ENCODE measurements at places on chromosomes 11 and 22.
A peak's percentile ranks its signal among the peaks of the same experiment; 100 is the strongest.

- DNase-seq = no peak
These were observed 32.2 kb downstream of the IL10RA start for GRCh38 chr11:118018401-118018800.

DNA sequence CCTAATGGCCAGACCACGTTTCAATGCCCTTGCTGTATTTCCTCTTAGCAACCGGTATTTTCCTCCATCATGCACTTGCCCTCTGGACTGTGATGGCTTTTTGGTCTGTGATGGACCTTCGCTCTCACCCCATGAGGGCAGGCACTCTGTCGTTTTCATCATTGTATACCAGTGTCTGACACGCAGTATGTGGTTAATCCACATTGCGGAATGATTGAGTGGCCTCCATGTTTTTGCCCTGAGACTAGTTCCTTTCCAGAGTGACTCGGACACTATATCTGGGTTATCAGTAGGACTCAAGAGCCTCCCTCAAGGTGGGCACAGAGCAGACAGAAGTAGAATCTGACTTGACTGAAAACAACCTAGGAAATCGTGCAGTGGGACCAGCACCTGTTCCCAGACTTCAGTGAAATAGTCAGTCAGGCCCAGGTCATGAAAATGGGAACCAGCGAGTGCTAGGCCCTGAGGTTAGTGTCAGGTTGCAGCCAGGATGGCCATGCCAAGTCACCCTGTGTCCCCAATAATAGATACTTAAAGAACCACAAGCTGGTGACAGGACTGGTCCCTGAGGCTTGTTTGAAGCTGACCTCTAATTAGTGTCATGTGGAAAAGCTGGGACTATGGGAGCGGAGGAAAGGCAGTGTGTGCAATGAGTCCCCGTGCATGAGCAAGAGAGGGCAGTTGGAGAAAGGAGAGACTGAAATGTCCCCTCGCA is 464.7 kb downstream of the INSC start:
- DNase-seq = no peak

- no peak for DNase-seq
These were observed 15.0 kb upstream of the BBS1 start for GRCh38 chr11:66495401-66495854.

DNA sequence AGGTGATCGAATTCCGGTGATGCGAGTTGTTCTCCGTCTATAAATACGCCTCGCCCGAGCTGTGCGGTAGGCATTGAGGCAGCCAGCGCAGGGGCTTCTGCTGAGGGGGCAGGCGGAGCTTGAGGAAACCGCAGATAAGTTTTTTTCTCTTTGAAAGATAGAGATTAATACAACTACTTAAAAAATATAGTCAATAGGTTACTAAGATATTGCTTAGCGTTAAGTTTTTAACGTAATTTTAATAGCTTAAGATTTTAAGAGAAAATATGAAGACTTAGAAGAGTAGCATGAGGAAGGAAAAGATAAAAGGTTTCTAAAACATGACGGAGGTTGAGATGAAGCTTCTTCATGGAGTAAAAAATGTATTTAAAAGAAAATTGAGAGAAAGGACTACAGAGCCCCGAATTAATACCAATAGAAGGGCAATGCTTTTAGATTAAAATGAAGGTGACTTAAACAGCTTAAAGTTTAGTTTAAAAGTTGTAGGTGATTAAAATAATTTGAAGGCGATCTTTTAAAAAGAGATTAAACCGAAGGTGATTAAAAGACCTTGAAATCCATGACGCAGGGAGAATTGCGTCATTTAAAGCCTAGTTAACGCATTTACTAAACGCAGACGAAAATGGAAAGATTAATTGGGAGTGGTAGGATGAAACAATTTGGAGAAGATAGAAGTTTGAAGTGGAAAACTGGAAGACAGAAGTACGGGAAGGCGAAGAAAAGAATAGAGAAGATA is at the start of gene MALAT1:
TSS of gene MALAT1 (plus strand) at position 69 of the 736 bp plus-strand sequence.
- DNase-seq = peak; percentile 98

GRCh38 chr11:6431861-6432260 is 8.9 kb downstream of the HPX start:
- no peak for DNase-seq

DNA sequence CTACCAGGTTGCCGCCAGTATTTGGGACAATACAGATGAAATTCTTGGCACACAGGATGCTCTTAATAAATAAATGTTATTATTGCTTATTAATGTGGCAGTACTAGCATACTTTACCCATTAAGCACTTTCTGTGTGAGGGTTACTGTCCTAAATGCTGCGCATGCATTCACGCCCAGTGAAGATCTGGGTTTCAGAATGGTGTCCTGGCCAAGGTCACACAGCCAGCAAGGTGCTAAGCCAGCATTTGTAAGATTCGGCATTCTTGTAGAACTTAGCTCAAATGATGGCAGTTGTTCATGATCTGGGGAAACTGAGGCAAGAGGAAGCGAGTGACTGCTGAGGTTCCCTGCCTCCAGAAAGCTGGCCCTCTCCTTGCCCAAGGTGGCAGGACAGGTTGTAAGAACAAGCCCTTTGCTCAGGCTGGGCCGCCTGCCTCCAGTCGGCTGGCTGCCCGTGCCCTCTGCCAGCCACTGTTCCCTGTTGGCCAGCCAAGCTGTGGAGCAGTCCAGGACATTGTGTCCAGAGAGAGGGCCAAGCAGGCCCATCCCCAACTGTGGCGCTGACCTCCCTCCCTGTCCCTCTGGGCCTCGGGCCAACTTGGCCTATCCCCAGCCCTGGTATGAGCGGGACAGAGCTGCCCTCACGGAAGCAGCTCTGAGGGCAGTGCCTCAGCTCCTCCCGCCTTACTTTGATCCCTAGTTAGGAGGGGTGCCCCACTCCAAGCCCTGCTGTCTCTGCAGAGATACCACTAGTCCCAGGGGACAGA is 28.8 kb downstream of the TOB2 start:
- DNase-seq = peak; percentile 51

GRCh38 chr11:127598476-127598875 is 597.9 kb upstream of the KIRREL3 start:
- DNase-seq = no peak

Measured in liver (tissue), 10 donors.